Dermis blood vessel endothelial cell (primary cell): ENCODE measurements at places on chromosomes 2 and 18. TPM values are rescaled to one million over a fixed set of nuclear protein-coding genes. Genes with fewer than 3 reads are reported as not detected.
A peak's percentile ranks its signal among the peaks of the same experiment; 100 is the strongest.

- DNase-seq: peak; percentile 71
Measured at GRCh38 chr2:95389245-95390119, 13.0 kb upstream of the FAHD2A start.

The SERPINB11 gene
- total RNA-seq: not detected in 2 replicates

GRCh38 chr2:108297436-108298141 lies 8.9 kb downstream of the SULT1C2 start:
- DNase-seq: no peak

GRCh38 chr2:36951574-36951973 lies 14.8 kb downstream of the STRN start:
- peak; percentile 52 for DNase-seq

DNA sequence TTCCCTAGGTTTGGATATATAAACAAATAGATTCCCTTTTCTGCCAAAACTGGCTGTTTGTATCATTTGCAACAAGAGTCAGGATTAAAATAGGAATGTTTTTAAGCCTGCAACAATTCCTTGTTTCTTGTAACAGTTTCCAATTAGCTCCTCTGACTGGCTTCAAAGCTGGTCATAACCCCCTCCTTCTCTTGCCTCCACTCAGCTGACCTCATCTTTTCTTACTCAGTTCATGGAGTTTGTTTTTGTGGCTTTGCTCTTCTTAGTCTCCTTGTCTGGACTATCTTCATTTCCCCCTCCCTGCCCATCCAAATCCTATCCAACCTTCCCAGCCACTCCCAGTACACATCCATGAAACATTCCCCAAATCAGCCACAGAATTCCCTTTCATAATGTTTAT lies 14.3 kb upstream of the RAPH1 start:
- DNase-seq: no peak

DNA sequence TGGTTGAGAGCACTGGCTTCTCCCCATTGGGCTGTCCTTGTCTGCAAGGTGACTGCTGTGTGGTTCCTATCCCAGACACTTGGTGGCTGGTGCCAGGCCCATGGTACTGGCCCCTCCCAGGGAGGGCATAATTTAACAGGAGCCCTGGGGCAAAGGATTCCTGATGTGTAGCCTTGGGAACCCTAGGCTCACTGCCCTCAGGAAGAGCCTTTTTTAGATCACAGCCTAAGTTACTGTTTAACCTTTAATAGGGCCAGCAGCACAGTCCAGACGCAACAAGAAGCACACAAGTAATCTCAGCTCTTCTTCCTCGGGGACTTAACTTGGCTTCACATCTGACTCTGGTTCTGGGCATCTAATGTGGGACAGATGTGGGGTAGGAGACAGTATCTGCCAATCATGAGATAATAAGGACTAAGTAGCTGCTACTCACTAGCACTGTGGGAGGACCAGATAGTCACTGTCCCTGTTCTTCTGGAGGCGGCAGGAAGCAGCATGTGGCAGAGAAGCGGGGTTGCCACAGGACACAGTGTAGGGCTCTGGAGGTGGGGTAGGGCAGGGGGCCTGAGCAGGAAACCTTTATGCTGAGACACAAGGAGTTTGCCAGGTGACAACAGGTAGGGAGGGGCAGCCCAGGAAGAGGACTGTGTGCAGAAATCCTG lies 136.3 kb downstream of the TMEM17 start:
- DNase-seq: no peak

DNA sequence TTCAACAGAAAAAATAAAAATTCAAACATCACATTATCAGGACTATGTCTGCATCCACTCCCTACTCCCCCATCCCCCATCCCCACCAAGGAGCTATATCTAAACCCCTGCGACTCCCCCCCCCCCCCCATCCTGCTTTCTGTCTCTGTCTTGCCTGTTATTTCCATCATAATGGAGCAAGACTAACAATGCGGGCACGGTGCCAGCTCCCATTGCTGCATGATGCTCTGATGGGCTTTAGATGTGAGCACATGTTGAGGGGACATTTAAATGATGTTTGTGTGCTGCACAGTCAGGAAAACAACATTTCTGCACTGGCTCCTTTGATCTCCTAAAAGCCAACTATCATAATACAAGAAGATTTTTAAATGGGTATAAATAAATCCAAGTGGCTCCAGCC lies 644.2 kb upstream of the SETBP1 start:
- DNase-seq: peak; percentile 36

GRCh38 chr2:165535471-165535870 lies 66.0 kb downstream of the CSRNP3 start:
- no peak for DNase-seq

DNA sequence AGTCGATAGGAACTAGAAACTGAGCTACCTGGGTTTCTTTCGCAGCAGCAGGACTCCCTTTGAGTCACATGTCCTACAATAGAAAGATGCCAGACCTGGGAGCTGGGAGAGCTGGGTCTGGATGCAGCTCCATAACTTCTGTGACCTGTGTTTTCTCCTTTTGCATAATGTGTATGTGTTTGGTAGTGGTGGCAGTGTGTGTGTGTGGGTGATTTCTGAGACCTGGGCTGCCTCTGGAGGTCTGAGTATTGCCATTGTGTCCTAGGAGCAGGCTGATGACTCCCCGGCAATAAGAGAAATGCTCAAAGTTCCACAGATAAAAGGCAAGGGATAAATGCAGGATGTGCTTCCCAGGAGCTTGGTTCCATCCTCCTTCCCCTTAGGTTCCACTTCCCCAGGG lies 6.4 kb downstream of the WNT10A start:
- no peak for DNase-seq

DNA sequence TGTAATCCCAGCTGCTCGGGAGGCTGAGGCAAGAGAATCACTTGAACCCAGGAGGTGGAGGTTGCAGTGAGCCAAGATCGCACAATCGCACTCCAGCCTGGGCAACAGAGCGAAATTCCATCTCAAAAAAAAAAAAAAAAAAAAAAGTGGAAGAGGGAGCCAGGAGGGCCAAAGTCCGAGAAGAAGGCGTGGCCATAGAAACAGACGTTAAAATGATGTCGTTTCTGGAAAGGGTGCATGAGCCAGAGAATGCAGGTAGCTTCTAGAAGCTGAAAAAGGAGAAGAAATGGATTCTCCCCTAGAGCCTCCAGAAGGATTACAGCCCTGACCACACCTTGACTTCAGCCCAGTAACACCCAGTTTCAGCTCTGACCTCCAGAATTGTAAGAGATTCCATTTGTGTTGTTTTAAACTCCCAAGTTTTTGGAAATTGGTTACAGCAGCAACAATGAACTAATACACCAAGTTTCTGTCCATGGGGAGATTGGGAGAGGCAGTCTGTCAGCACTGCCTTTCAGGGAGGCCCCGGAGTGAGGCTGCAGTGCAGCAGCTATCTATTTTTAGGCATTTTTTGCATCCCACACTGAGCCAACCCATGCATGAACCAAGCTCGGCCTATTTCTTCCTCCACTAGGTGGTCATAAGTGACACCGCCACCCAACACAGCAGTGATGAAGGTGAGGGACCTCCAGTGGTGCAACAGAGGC lies 14.2 kb upstream of the TRAF3IP1 start:
- no peak for DNase-seq

The SOCS6 gene
- total RNA-seq: 36.6 and 42.3 TPM in 2 replicates

DNA sequence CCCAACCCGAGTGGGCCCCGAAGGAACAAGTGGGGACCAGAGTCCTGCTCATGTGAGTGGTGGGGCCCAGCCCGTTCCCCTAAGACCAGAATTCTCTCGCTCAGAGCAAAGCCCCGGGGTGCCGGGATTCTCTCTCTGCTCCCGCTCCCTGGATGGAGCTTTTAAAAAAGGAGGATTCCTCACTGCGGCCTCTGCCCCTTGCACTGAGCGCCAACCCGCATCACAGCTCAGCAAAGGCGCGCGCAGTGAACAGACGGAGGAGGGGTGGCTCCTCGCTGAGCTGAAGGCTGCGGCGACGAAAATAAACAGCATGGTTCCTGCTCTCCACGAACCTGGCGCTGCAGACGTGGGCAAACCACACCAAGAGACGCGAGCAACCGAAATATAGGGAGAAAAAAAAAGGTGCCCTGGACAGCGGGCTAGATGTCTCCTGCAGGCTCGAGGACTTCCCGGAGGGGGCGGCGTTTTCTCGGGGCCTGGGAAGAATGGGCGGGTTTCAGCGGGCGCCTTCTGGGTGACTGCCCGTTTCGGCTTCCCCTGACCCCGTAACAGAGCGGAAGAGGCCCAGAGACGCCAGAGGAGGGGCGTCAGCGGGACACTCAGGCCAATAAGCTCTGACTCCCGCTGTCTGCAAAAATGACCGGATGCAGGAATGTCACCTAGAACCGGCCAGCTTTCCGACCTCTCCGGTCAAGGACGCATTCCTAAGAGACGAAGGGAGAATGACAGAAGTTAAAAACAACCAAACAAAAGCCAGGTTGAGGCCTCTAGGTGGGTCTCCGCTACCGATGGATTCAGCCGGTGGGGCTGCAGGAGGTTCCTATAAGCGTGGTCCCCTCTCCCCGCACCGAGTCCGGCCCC lies 819 bp upstream of the KLF11 start:
- peak; percentile 81 for DNase-seq

- no peak for DNase-seq
Measured at GRCh38 chr2:140701726-140702125, 1429.1 kb downstream of the LRP1B start.

The UPP2 gene
- total RNA-seq: not detected in 2 replicates

The MBP gene
- total RNA-seq: 5.6 and 6.3 TPM in 2 replicates

DNA sequence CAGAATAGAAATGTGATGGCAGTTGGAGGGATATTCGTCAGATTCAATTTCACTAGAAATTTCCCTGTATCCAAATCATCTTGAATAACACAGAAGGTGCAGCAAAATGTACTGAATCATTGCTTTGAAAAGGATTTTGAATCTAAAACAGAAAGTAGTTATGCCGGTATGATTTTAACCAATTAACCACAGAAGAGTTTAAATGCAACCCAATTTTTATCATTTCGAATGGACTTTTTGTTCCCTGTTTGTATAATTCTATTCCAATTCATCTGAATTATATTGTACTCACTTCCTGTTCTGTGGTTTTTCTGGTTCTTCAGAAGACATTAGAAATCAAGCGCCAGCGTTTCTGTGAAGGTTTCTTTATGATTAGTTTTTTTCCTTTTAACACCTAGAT lies 190.4 kb downstream of the MYO3B start:
- DNase-seq: no peak
